ENCODE measurements at places on chromosomes 7 and 10. TPM values are rescaled to one million over a fixed set of nuclear protein-coding genes. Genes with fewer than 3 reads are reported as not detected.

JCAD gene
- total RNA-seq = 17.2 TPM

GPR146 gene
- 9.3 TPM for total RNA-seq

CLEC2L gene
- total RNA-seq = 0.99 TPM

MAGI2 gene
- total RNA-seq = 6.9 TPM

DNA sequence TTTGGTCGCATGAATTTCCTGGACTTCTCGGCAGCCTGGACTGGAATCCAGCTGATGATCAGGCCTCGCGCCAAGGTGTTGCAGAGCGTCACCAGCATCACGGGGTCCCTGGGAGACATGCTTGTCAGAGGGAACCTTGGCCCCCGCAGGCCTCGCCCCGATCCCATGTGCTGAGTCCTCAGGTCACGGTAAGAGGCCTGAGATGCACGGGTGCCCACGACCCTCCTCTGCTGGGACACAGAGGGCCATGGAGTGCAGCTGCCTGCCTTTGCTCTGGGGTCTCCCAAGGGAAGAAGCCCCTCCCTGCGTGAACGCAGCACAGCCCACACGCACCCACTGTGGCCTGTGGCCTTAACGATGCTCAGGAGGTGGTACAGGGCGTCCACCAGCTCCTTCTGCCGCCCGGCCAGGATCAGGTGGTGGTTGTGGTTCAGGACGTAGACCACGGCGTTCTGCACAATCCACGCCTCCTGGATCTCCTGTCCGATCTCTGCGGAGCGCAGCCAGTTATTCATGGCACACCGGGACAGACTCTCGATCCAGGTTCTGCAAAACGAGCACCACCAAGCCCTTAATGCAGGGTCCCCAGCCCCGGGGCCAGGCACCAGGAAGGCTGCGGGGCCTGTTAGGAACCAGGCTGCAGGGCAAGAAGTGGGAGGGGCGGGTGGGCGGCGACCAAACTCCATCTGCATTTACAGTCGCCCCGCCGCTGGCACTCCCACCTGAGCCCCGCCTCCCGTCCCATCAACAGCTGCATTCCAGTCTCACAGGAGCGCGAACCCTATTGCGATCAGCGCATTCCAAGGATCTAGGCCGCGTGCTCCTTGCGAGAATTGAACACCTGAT is 29.4 kb downstream of the CFAP46 start:
- no peak for DNase-seq

DNA sequence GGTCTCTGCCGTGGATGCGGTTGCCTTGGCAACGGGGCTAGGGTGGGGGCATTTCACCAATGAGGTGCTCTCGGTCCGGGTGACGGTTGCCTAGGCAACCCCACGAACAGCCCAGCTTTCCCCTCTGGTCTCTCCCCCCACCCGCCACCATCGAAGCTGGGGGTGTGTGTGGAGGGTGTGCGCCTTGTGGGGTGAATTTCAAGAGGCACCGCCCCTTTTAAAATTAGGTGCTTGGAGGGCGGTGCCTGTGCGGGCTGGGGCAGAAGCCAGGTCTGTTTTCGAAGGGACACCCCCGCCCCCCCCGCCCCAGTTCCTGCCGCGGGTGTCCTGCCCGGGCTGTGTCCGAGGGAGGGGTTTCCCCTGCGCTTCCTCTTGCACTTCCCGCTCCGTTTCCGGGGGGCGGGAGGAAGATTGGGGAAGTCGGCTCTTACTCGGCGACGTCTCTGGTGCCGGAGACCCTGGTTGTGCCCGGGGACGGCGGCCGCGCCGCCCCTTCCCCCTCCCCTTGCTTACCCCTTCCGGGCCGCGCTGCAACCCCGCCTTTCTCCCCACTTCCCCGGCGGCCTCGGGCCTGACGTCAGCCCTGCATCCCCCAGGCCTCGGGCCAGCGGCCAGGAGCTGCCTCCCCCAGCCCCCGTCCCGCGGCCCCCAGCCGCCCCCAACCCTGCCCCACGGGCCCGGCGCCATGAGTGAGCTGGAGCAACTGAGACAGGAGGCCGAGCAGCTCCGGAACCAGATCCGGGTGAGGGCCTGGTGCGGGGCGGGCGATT is 2.2 kb downstream of the GNB2 start:
- DNase-seq = peak; percentile 48

GRCh38 chr10:70295926-70296325 is 12.1 kb upstream of the NPFFR1 start:
- no peak for DNase-seq

DNA sequence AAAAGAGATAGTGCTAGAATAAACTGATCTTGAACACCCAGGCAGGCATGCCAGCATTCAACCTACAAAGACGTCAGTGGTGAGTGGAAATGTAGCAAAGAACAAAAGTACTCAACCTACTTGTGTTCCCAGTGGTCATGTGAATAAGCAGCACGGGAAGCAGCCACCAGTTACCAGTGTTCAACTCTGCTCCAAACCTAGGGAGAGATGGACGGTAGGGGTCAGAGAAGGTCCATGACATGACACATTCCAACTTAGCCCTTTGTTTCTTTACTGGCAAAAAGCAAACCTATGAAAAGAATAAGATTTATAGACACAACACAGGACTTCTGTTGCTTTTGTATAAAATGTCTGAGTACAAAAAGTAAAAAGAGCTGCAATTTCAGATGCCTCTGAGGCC is 511.4 kb downstream of the XPNPEP1 start:
- no peak for DNase-seq

DNA sequence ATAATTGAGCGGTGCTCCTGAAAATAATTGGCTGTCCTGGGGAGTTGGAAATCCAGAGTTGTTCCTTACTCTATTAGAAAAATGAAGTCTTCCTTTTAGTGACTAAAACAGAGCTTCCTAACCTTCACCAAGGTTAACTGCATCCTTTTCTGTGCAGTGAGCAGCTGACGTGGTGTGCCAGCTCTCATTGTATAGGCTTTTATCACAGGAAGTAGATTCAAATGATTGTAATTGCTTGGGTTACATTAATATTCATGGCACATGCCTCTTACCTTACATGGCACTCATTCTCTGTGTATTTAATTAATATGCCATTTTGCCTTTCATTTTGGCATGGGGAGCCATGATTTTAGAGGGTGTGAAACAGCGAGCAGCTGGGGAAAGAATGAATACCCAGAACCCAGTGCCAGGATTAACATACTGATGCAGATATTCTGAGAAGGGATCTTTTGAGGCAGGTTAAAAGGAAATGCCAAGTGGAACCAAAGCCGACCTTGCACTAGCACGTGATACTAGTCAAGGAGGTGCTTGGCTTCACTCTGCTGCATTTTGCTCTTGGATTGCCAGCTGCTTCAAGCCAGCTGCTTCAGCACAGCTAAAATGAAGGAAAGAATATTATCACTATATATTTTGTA is 115.3 kb downstream of the ST7 start:
- DNase-seq = no peak

DNA sequence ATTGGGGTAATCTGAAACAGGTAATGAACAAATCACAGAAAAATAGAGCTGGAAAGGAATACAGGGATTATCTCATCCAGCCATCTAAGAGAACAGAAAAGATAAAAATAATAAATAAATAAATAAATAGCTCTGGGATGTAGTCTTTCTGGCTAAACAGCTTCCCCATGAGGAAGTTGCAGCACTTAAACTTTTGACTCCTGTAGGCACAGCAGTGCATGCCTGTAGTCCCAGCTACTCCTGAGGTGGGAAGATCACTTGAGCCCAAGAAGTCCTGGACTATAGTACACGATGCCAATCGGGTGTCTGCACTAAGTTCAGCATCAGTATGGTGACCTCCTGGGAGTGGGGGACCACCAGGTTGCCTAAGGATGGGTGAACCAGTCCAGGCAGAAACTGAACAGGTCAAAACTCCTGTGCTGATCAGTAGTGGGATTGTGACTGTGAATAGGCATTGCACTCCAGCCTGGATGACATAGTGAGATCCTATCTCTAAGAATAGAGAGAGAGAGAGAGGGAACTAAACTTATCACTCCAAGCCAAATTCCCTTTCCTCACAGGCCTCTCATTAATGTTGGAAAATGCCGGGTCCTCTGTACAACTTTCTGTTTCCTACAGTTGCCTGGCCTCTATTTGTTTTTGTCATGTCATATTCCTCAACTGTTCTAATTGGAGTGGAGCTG is 61.7 kb upstream of the CDK13 start:
- DNase-seq = no peak

GRCh38 chr7:92632791-92633190 is 42.6 kb upstream of the FAM133B start:
- no peak for DNase-seq

GRCh38 chr7:66697449-66698438 is 42.8 kb upstream of the RABGEF1 start:
- DNase-seq = no peak

GRCh38 chr7:155811895-155812761 is at the start of gene SHH:
Gene SHH, minus strand, starts transcription at chr7:155812463. Its CDS starts 341 bp downstream, at chr7:155812122.
- no peak for DNase-seq
